Skin of body (tissue), 3 donors: ENCODE measurements at places on chromosomes 12 and 14. TPM values are rescaled to one million over a fixed set of nuclear protein-coding genes. Genes with fewer than 3 reads are reported as not detected.

DNA sequence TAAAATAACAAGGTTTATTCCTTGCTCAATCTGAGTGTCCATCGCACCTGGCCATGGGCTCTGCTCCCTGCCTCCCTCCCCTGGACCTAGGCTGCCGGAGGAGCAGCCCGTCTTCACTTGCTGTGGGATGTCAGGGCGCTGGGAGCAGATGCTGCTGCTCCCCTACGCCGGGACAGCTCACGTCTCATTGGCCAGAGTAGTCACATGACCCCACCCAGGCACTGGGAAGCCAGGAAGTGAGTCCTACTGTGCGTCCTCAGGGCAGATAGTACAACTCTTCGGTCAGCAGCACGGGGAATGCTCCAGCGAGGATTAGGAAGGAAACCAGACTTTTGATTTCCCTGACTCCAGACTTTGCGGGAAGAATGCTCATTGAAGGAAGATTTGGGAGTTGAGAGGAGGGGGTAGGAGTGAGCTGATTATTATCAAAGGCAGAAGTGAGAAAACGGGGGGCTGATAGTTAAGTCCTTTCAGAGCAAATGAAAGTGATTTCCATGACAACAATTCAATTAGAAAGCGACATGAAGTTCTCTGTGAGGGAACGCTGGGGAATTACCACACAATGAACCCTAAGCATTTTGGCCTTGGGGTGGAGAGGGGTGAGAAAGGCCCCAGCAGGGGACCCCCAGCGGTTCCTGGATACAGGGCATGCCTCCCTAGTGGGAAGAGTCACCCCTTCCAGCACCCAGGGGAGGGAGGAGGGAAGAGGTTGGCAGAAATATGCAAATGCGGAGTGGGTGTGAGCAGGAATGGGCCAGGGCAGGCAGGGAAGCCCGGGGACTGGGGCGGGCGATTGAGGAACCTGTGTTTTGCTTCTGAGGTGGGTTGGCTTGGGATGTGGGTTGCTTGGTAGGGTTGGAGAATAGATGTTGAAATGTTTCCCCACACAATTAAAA is 215.5 kb downstream of the AACS start:
- no peak for DNase-seq

DNA sequence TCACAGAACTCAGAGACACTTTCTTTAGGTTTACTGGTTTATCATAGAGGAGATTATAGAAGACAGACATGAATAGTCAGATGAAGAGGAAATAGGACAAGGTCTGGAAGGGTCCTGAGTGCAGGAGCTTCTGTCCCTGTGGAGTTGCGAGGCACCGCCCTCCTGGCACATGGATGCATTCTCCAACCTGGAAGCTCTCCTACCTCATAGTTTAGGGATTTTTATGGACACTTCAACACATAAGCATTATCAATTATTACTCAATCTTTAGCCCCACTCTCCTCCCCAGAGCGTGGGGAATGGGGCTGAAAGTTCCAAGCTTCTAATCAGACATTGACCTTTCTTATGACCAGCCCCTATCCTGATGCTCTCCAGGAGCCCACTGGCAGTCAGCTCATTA is 12.6 kb upstream of the KRT7 start:
- no peak for DNase-seq

DNA sequence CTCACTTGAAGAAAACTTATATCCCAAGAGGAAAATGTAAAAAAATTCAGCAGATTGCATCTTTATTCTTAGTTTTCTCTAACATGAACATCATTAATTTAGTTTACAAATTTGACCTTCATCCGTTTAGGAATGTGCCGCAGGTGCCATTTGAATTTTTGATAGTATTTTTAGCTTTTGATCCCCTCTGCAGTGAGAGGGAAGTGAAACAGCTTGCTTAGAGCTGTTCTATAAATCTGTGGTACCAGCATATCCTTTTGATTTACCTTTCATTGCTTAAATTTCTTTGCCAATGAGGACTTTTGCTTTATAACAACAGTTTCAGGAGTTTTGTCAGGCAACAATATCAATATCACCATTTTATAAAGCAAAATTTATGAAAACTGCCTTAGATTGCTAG is 32.7 kb downstream of the DUSP6 start:
- no peak for DNase-seq

The INHBE gene
- 0.10 TPM for total RNA-seq

DNA sequence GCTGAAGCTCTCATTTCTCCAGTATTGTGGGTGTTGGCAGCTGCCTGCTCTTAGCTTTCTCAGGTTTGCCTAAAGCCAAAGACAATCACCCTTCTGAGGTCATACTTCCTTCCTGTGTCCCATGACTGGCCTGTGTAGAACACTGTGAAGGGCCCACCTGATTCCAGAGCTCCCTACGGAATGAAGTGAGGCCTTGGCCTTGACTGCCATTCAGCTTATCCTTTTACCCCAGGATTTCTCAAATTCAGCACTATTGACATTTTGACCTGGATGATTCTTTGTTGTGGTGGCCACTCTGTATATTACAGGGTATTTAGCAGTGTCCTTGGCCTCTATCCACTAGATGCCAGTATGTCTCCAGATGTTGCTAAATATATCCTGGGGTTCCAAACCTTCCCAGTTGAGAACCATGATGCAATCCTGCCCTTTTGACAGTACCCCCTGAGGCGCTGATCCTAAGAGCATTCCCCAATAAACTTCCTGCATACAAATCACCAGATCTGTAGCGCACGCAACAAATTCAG is 112.3 kb upstream of the KRR1 start:
- DNase-seq = no peak

The OR4N5 gene
- not detected for total RNA-seq

DNA sequence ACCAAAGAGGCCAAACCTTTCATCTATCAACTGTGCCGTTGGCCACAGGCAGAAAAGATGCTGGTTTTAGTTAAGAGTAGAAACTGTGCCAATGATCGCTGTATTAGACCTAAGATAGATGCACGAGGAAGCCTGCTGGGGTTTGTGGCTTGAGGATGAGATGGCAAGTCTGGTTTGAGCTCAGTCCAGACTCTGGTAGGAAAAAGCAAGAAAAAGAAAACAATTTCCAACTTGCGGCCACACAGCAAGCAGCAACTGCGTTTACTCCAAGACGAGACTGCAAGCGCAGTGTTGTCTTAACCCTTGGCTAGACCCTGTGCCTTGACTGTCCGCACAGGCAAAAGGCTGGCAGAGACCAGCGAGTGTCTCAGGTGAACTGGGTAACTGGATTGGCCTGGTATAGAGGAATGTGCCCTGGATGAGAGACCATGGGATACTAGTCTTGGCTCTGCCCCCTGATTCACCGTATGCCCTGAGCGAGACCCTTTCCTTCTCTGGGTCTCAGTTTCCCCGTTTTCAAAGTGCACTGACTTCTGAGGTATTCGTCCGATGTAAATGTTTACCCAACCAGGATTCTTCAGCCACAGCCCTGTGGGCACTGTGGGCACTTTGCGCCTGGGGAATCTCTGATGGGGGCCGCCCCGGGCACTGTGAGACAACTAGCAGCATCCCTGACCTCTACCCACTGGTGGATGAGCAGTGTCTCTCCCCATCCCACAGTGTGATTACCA is 113.4 kb downstream of the DICER1 start:
- no peak for DNase-seq

GRCh38 chr12:120139958-120140357 is 23.4 kb upstream of the RAB35 start:
- DNase-seq = no peak

GRCh38 chr14:51092965-51093364 is 1.9 kb downstream of the TRIM9 start:
- no peak for DNase-seq

DNA sequence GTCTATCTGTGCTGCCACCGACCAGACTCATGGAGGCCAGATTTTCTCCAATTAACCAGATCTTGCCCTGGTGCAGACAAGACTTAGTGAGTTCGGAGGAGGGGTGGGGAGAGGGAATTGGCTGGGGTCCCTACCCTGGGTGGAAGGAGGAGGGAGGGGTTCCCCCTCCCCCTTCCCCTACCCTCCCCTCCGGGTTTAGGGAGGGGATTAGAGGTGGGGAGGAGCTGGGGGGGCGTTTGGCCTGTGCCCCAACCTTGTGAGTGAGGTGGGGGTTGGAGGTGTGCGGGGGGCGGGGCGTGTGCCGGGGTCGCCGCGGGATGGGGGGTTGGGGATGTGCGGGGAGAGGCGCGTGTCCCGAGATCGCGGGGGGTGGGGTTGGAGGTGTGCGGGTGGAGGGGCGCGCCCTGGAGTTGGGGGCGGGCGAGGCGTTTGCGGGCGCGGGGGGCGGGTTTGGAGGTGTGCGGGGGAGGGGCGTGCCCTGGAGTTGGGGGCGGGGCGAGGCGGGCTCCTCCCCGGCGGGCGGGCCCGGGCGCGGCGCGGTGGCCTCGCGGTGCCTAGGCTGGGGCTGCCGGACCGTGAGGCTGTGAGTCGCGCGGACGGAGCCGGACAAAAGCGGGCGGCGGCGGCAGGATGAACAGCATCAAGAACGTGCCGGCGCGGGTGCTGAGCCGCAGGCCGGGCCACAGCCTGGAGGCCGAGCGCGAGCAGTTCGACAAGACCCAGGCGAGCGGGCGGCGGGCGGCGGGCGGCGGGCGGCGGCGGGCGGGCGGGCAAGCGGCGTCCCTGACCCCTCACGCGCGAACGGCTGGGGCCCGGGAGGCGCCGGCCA is at the start of gene HIP1R:
HIP1R (plus strand) TSS at position 537 of the 829 bp plus-strand sequence; CDS start at position 631, 94 bp downstream.
- no peak for DNase-seq

The VDR gene
- 12.2 TPM for total RNA-seq

GRCh38 chr14:74437496-74438053 is 11.6 kb upstream of the SYNDIG1L start:
- DNase-seq = no peak

The KRT78 gene
- total RNA-seq = 13.7 TPM

The KRT4 gene
- 0.99 TPM for total RNA-seq

GRCh38 chr14:21852061-21852664 is 178.5 kb upstream of the OR4E1 start:
- no peak for DNase-seq

The MMP19 gene
- 18.2 TPM for total RNA-seq

The FAIM2 gene
- 0.99 TPM for total RNA-seq

DNA sequence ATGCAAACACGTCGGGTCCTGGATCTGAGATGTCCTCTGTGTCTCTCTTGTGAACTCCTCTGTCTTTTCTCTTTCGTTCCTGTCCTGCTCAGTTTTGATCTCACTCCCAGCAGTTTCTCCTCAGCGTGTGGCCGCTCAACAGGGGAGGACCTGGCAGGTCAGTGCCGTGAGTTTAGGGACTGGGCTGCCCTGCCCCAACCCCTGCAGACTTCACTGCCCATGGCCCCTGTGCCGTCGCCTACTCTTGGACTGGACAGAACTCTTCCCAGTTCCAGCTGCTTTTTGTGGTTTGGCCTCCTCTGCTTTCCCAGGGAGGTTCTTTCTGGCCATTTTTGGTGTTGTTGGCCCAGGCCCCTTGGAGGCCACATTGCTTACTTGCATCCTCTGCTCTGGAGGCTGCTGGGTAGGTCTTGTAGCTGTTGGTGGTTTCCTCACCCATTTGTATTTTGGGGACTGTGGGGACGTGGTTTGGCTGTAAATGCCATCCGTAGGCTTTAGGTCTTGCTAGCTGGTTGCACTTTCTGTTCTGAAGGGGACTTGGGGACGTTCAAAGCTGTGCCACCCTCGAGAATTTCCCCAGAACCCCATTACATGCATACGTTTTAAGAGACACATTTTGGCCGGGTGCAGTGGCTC is 20.0 kb upstream of the DNAH10 start:
- DNase-seq = no peak

The EML1 gene
- 39.1 TPM for total RNA-seq

DNA sequence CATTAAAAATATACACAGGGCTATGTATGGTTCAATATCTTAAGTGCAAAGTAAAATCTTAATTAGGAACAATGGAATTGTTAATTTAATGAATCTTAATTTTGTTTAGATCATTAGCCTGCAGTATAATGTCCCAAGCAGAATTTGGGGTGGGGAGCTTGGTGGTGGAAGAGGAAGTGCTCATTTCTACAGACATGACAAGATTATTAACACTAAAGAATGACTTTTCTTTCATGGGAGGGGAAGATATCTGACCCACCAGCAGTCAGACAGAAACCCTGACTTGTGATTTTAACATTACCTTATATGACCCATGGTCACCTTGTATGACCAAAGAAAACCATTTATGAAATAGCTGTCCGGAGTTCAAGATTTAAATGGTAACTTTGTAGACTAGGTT is 41.3 kb upstream of the HIF1A start:
- DNase-seq = no peak

The MTA1 gene
- total RNA-seq = 48.3 TPM

GRCh38 chr12:96258104-96258961 is 64.2 kb downstream of the ELK3 start:
- DNase-seq = peak; percentile 64

DNA sequence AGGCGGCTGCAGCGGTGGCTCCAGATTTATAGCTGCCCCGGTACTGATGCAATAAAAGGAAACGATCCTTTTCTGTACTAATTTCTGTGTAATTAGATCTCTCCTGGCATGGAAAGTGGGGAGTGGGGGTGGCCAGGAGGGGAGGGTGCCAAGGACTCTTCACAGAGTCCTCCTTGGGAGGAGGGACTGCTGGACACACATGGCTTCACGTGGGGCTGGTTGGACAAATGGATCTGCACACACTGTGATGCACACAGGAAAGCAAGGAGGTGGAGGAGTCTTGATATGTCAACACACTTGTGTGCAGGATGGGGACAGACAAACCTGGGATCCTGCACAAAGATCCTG is 23.8 kb upstream of the ATP5MC2 start:
- DNase-seq = no peak

DNA sequence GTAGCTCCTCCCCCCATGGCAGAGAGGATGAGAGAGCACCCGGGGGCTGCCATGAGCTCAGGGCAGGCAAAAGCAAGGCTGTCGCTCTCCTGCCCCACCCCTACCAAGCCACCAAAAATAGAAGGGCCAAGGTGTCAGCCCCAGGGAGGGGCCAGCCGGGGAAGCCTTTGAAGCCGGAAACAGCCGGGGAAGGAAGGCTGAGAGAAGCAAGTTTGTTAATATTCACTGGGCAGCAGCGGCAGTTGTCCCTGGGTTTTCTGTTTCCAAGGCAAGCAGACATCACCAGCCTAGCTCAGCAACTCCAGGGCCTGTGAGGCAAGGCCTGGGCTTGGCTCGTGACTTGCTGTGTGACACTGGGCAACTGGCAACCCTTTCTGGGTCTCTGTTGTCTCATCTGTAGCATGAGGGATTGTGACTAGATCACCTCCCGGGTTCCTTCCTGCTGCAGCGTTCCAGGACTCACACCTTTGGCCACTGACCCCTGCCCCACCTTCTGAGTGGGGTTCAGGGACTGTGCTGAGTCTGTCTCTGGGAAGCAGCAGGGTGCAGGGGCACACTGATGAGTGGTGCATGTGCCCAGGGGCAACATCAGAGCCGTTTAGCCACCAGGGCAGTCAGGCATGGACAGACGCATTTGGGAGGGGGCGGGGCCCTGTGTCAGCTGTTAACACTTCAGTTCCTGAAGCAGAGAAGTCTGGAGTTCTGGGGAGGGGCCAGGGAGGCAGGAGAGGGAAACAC is 24.3 kb downstream of the SYNDIG1L start:
- no peak for DNase-seq

DNA sequence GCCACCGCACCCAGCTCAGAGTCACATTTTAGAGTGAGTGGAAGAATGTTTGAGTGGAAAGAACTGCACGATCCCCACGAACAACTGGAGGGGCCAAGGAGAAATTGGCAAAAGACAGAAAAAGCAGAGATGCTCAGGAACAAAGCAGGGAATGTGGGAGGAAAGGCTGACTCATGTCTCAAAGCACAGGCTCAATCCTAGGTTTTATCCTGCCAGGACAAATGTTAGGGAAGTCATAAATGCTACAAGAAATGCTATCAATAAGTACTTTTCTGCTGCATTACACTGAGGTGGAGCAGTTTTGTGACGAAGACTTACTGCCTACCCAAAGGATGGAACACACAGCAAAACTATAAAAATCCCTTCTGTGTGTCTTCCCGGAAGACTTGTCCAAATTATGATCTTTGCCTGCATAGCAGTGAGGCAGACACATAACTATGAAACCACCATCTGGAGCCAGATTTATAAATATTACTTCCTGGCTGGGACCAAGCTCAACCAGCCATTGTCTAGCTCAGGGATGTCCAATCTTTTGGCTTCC is 26.7 kb downstream of the NIN start:
- peak; percentile 93 for DNase-seq
